ENCODE measurements at places on chromosomes 3 and 15. TPM values are rescaled to one million over a fixed set of nuclear protein-coding genes. Genes with fewer than 3 reads are reported as not detected.

The SGO1 gene
- total RNA-seq, result 5.0 TPM

DNA sequence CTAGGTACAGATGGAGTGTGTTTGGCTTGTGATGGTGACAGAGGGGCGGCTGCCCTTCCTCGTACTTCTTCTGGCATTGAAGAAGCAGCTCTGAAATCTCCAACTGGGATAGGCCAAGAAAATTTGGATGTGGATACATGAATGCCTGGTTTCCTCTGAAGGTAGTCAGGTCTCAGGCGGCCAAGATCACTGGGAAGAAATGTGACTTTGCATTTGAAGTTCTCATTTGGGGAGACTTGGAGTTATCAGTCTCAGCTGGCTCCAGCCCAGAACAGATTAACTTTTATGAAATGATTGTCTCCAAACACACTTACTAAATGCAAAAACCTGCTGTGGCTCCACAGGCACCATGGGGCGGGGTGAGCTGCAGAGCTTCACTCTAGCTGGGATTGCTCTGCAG, 215.9 kb downstream of the THSD4 start:
- peaks cover 43% of the 10 kb centered on the region for H3K4me1 ChIP-seq
- DNase-seq, result no peak
- H3K27me3 ChIP-seq, result no peaks in the 10 kb centered on the region
- H3K36me3 ChIP-seq, result no peaks in the 10 kb centered on the region
- H3K4me3 ChIP-seq, result no peak overlapping the region
- H3K27ac ChIP-seq, result no peak overlapping the region

DNA sequence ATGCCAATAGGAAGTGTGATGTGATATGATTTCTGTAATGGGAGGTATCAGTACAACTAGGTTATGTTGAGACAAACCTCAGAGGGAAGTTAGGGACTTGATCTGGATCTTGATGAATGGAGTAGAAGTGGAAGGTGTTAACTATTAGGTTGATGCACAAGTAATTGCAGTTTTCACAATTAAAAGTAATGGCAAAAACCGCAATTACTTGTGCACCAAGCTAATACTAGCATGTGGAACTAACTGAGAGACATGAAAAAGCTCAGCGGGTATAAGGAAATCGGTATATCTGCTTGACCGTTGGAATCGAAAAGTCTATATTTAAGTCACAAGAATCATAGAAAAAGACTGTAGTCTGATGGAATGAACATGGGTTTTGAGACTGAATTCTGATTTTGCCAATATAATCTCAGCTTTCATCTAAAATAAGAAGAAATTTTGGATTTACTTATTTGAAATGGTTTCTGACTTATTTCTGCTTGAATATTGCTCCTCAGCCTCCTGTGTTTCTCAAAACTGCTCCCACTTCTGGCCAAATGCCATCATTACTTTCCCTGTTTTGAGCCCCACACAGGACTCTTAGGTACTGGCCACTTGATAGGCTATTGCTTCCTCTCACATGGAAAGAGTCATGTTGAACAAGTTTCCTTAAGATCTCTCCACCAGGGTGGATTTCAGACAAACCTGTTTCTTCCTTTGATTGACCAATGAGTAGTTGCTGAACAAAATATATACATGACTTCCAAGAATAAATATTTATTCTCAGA, 271.5 kb upstream of the COL8A1 start:
- H3K4me1 ChIP-seq, result peaks cover 23% of the 10 kb centered on the region
- DNase-seq, result no peak
- no peak overlapping the region for H3K27ac ChIP-seq
- H3K4me3 ChIP-seq, result no peak overlapping the region

The MYRIP gene
- total RNA-seq, result not detected

GRCh38 chr3:42257007-42257406, 9.0 kb downstream of the CCK start:
- H3K27ac ChIP-seq, result no peak overlapping the region
- H3K36me3 ChIP-seq, result no peaks in the 10 kb centered on the region
- H3K27me3 ChIP-seq, result peaks cover 12% of the 10 kb centered on the region
- DNase-seq, result no peak
- H3K4me3 ChIP-seq, result no peak overlapping the region

DNA sequence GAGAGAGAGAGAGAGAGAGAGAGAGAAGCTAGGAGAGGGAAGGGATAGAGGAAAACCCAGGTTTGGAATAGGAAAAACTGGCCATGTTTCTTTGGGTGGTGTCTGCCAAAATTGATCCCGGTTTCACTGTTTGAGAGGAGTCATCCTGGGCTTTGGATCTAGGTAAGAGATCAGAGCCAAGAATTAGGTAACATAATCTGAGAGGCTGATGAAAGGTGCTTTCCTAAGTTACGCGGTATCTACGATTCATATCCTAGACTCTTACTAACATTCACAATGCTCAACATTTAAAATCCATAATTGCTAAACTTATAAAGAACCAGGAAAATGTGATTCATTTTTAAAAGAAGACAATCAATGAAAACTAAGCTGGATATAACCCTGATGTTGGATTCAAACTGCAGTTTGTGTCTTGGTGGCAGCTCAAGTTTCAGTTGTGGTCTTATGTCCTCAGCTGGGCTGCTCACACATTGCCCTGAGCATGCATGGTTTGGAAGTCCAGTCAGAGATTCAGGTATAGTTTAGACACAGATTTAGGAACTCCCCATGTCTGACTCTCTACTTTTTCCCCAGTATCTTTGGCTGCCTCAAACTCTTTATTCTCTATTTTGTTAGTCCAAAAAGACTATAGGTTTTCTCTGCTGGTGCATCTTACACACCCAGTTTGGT, 42.5 kb upstream of the FMN1 start:
- H3K27ac ChIP-seq, result no peak overlapping the region
- H3K4me3 ChIP-seq, result no peak overlapping the region
- H3K27me3 ChIP-seq, result peaks cover 17% of the 10 kb centered on the region
- H3K36me3 ChIP-seq, result no peaks in the 10 kb centered on the region

The TOMM70 gene
- total RNA-seq, result 43.3 TPM

DNA sequence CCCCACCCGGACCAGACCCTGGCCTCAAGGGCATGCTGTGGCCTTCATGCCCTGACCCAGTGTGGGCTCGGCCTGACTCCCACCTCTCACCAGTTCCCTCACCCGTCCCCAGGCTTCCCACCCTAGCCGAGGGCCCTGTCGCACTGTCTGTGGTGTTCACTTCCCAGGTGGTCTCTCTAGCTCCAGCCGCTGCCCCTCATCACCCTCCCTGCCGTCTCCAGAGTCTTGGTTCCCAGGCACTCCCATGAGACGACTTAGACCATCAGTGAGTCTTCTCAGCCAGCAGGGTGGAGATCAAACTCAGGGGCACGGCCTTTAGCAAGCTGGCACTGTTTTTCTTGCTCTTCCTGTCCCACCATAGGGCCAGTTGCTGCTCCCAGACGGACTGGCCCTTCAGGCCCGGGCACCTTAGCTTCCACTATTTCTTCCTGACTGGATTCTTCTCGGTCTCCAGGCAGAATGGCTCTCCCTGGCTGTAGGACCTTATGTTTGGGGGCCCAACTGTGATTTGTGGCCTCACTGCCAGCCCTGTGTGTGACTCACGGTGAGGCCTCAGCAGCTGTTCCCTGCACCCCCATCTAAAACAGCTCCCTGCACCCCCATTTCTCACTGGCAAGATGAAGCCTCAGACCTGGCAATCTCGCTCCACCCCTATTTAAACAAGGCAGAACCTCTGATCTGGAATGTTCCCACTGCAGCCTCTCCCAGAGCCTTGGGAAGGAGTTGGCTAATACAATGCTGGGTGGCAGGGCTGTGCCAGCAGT, 9.4 kb upstream of the PCSK6 start:
- DNase-seq, result no peak
- no peak overlapping the region for H3K27ac ChIP-seq
- no peak overlapping the region for H3K4me3 ChIP-seq
- H3K36me3 ChIP-seq, result no peaks in the 10 kb centered on the region
- H3K4me1 ChIP-seq, result peaks cover 13% of the 10 kb centered on the region

DNA sequence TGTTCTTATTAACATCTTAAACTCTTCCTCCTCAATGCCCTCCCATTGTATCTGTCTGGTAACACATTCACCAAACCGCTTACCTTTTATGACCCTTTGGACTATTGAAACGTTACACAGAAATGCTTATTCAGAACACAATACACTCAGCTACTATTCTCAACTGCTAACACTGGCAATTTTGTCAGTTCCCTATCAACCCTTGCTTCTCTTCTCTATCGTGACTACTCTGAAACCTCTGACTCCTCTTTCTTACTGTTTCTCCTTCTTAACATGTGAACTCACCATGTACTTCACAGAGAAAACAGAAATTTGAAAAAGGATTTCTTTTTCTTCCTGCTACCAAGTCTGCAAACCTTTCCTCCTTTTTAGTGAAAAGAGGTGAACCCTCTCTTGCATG, 232.9 kb upstream of the GPR149 start:
- no peak overlapping the region for H3K27ac ChIP-seq
- H3K36me3 ChIP-seq, result no peaks in the 10 kb centered on the region
- no peak for DNase-seq
- H3K4me3 ChIP-seq, result no peak overlapping the region
- no peaks in the 10 kb centered on the region for H3K4me1 ChIP-seq

GRCh38 chr3:189311521-189311920, 139.8 kb downstream of the TPRG1 start:
- H3K4me3 ChIP-seq, result no peak overlapping the region
- peaks cover 14% of the 10 kb centered on the region for H3K27me3 ChIP-seq
- no peaks in the 10 kb centered on the region for H3K36me3 ChIP-seq
- H3K4me1 ChIP-seq, result peaks cover 6% of the 10 kb centered on the region

- peaks cover 4% of the 10 kb centered on the region for H3K36me3 ChIP-seq
- no peak for DNase-seq
- H3K27me3 ChIP-seq, result no peaks in the 10 kb centered on the region
- H3K27ac ChIP-seq, result peak overlapping the region; percentile 88
Observed at GRCh38 chr15:41691471-41691870, 31.3 kb downstream of the MGA start.

DNA sequence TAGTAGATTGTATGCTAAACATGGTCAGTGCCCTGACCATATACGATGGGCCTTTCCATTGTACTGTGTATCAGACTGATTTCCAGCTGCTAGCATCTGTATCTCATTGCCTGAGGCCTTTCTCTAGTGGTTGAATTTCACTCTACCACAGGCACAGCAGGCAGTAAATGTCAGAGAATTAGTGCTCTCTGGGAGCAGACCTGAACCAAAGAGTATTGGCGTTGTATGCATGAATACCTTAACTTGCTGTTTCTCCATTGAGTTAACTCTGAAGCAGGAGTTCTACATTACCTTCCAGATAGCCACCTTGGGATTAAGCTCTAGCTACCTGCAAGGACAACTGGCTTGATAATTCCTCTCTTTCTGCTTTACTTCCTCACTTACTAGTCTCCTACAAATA, 439.2 kb upstream of the EPHA3 start:
- peaks cover 12% of the 10 kb centered on the region for H3K27me3 ChIP-seq
- no peak for DNase-seq
- H3K4me3 ChIP-seq, result no peak overlapping the region
- no peak overlapping the region for H3K27ac ChIP-seq

The SIDT1 gene
- total RNA-seq, result not detected

The LRRIQ4 gene
- total RNA-seq, result not detected

DNA sequence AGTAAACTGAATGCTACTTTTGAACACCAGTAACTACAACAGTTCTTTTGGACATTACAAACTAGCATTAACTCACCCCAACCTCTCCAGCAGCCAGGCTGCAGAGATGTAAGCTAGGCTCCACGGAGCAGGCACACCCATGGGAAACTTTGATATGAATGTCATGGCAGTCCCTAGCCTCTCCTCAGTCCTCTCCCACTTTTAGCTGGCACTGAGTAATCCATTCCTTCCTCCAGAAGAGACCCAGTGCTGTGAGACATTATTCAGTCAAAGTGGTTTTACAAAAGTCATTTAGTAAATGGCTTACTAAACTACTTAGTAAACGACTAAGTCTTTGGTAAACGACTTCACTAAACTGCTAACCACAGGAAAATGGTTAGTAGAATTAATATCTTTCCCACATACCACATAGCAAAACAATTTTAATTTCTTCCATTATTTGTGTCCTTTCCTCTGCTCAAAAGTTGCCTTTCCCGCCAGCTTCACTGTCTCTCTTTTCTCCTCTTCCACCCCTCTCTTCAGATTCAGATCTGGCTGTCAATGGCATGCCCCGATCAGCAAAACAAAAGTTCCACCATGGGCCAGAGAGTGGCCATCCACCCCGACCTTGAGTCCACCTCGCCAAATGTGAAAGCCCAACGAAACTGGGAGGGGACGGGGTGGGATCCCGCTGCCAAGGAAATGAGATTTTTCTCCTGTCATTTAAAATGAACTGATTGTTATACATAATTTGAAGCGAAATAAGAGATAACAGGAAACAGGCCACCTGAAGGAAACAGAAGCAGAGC, 67.5 kb upstream of the TJP1 start:
- H3K27ac ChIP-seq, result peak overlapping the region; percentile 72
- no peak overlapping the region for H3K4me3 ChIP-seq
- peaks cover 28% of the 10 kb centered on the region for H3K4me1 ChIP-seq
- H3K36me3 ChIP-seq, result peaks cover 2% of the 10 kb centered on the region

GRCh38 chr3:106768941-106769480, 608.2 kb upstream of the CCDC54 start:
- H3K4me3 ChIP-seq, result no peak overlapping the region
- no peak overlapping the region for H3K27ac ChIP-seq
- H3K36me3 ChIP-seq, result no peaks in the 10 kb centered on the region
- H3K4me1 ChIP-seq, result peaks cover 11% of the 10 kb centered on the region
- no peak for DNase-seq

- no peaks in the 10 kb centered on the region for H3K27me3 ChIP-seq
- DNase-seq, result no peak
- H3K27ac ChIP-seq, result peak overlapping the region; percentile 13
Observed at GRCh38 chr15:64687688-64688087, 87.7 kb downstream of the RBPMS2 start.

DNA sequence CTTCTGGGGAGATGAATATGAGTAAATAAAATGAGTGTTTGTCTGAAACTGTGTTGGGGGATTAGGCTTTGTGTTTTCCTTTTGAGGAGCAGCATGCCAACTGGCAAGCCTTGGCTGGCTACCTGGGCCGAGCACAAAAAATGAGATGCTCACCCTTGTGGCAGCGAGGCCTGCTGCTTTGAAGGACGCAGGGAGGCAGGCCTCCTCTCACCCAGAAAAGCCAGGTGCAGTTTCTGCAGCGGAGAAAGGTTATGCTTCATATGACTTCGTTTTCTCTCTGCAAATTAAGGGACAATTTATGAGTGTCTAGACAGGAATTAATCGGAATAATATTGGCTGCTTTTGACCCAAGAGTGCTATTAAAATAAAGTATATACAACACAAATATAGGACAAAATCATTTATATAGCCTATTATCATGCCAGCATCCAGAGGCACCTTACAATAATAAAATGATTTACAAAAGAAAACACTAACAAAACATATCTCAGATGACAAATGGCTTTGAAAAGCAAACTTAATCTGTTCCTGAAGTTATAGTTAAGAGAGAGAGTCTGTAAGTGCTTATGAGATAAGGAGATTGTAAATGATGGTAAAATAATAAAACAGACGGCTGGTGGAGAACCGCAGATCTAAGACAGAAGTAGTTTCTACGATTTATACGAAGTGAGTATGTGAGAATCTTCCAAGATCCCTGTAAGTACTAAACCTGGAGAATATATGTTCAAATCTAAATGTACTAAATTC, 682.8 kb upstream of the NR2F2 start:
- H3K4me1 ChIP-seq, result no peaks in the 10 kb centered on the region
- H3K27ac ChIP-seq, result no peak overlapping the region
- no peak for DNase-seq
- no peaks in the 10 kb centered on the region for H3K27me3 ChIP-seq

The PFN2 gene
- 437 TPM for total RNA-seq
